ENCODE measurements at places on chromosomes 6 and 20.

DNA sequence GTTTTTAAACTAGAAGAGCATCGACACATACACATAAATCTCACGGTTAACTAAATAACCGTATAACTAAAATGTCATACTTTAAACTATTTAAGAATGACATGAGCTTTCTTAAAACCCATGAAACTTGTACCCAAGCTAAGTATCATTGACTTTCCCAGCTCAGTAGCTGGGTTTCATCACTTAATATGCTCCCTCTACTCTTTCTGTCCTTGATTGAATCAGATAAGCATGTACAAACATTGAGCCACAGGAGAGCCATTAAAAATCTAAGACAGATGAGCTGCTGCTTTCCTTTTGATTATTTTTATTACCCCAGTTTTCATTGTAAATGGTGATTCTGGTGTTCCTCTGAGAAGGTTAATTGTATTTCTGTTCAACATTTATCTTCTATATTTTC is 115.8 kb downstream of the FOXO3 start:
- DNase-seq, result no peak

- DNase-seq, result no peak
These were observed 348.8 kb downstream of the UTRN start for GRCh38 chr6:144633886-144634285.

DNA sequence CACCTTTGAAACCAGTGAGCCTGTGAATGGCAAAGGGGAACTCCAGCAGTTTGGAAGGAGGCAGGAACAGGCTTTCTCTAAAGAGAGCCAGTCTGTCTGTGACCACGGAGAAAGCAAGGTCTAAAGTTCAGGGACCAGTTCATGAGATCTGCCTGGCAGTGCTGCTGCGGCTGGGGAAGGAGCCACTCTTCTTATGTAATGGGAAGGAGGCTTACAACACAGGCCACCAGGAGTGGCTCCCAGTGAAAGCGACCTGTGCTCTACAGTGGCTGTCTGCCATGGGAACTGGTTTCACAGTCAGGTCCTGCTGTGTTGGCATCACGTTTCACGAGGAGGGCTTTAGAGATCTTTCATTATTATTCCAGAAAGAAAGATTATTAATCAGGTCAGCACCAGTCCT is 291.9 kb upstream of the PRDM1 start:
- no peak for DNase-seq

DNA sequence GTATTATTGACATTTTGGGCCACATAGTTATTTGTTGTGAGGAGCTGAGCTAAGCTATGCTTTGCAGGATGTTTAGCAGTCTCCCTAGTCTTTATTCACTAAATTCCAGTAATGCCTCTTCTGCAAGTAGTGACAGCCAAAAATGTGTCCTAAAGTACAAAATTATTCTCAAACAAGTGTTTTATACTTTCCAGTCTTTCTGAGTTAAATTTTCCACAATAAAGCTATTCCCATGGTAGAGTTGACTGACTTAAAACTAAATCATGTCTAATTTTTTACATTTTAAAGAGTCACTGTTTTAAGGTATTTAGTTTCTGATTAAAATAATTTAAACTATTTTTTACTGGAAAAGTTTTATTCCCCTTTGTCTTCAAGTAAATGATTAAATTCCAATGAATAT is 717.8 kb upstream of the HS3ST5 start:
- no peak for DNase-seq

All from iPS DF 6.9 (cell line).